ENCODE measurements at places on chromosomes 11 and 22.

DNA sequence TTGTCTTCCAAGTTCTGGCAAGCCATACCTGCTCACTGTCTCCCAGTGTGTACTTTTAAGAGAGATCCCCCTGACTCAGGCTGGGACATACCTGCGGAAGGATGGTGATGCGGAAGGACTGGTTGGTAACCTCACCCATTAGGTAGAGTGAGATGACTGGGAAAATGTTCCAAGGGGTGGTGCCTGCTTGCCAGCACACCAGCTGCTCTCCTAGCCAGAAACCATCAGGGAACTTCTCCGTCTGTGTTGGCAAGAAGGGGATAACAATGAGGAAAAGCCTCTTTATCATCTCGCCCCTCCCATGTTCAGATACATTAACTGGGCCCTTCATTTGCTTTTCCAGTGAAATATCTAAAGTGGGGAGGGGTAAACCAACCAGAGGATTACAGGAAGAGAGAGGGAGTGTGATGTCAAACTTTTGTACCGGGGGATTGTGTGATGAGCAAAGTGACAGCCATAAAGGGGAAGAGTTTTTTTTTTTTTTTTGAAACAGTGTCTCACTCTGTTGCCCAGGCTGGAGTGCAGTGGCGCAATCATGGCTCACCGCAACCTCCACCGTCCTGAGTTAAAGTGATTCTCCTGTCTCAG, at the start of gene BACE1-AS:
Gene BACE1-AS (plus strand): TSS at position 538 of the 588 bp plus-strand sequence.
- no peak for DNase-seq

DNA sequence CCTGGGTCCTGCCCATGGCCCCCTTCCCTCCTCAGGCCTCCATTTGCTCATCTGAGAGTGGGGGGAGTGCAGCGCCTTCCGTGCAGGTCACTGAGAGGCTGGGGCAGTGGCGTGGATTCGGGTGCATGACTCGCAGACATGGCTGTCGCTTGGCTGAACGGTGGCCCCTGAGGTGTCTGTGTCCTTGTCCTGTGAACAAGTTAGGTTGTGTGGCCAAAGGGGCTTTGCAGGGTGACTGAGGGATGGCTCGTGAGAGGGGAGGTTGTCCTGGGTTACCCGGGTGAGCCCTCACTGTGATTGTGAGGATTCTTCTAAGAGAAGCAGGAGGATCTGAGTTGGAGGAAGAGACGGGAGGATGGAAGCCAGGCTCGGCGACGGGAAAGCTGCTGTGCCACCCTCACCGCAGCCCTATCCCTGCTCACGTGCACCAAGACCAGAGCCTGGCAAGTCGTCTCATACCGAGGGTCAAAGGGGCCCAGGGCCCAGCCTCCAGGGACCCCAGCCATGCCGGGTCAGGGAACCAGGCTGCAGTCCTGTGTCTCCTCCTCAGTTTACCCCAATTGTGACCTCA, 79.1 kb downstream of the KCNQ1 start:
- DNase-seq, result no peak

DNA sequence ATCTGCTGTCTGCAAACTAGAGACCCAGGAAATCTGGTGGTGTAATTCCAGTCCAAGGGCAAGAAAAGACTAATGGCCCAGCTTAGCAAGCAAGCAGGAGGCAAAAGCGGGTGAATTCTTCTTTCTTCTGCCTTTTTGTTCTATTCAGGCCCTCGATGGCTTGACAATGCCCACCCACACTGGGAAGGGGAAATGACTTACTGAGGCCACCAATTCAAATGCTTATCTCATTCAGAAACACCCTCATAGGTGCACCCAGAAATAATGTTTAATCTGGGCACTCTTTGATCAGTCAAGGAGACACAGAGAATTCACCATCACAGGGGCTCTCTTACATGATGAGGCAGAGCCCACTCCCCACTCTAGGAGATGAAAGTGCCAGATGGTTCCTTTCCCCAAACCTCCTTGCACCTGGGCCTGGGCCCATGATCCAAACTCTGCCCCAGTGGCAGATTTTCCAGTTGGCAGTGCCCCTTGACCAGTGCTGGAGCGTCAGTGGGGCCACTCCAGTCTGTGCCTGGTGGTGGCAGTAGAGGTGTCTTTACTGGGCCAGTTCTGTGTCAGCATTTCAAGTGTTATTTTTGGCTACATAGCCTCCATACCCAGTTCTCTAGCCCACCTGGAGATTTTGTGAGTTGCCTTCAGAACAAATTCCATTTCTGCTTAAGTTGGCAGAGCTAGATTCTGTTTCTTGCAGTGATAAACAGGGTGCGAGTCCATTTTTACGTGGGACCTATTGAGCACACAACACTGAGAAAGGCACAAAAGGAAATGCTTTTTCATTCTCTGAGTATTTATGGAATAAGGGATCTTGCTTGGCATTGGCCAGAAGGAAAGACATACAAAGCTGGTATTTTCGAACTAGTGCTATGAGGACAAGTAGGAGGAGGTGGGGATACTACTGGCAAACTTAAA, 7.5 kb downstream of the ELMOD1 start:
- no peak for DNase-seq

DNA sequence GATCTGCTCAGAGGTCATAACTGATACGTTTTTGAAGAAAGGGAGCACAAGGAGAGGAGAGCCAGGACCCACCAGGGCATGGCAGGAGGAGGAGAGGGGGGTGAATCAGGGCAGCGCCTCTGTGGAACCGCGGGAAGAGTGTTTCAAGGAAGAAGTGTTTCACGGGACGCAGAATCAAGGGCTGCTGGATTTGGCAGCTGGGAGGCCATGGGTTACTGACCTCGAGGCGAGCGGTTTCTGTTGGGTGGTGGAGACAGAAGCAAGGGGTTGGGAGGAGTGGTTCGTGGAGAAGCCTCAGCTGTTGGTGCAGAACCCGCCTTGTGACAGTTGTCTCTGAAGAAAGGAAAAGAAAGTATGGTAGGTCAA, 13.1 kb downstream of the VPS26B start:
- no peak for DNase-seq

DNA sequence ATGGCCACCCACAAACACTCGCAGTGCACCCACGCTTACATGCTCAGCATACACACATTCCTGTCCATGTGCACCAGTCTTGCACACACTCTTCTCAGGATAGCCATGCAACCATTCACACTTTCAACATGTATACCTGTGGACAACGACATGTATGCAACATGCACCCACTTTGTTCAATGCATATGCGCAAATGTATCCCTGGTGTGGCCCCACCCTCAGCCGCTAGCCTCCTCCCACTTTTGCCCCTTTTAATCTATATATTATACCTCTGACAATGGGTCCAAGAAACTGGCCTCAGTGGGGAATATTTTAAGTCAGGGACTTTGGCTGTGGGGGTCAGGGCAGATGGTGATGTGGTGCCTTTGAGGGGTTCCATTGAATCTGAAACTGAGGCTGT, 963 bp downstream of the INSC start:
- no peak for DNase-seq

DNA sequence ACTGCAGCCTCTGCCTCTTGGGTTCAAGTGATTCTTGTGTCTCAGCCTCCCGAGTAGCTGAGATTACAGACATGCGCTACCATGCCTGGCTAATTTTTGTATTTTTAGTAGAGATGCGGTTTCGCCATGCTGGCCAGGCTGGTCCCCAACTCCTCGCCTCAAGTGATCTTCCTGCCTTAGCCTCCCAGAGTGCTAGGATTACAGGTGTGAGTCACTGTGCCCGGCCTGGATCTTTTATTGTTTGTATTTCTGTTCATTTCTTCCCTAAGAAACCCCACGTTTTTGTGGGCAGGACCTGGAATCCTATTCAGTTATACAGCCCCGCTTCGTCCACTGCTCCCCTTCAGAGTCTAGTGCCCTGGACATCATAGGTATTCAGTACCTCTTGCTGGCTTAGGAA, 28.7 kb downstream of the ZBTB16 start:
- no peak for DNase-seq

DNA sequence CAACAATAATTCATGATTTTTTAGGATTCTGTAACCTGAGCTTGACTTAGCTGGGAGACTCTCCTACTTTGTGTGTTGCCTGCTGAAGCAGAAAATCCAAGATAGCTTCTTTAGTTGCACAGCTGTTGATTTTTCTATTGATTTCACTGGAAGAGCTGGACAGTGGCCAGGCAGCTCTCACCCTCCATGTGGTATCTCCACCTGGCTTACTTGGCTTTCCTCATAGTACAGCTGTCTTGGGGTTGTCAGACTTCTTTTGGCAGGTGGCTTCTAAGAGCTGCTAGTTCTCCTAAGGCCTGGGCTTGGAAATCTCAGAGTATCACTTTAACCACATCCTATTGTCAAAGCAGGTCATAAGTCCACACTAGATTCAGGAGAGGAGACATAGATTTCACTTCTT, 130.8 kb upstream of the SPON1 start:
- DNase-seq, result no peak

DNA sequence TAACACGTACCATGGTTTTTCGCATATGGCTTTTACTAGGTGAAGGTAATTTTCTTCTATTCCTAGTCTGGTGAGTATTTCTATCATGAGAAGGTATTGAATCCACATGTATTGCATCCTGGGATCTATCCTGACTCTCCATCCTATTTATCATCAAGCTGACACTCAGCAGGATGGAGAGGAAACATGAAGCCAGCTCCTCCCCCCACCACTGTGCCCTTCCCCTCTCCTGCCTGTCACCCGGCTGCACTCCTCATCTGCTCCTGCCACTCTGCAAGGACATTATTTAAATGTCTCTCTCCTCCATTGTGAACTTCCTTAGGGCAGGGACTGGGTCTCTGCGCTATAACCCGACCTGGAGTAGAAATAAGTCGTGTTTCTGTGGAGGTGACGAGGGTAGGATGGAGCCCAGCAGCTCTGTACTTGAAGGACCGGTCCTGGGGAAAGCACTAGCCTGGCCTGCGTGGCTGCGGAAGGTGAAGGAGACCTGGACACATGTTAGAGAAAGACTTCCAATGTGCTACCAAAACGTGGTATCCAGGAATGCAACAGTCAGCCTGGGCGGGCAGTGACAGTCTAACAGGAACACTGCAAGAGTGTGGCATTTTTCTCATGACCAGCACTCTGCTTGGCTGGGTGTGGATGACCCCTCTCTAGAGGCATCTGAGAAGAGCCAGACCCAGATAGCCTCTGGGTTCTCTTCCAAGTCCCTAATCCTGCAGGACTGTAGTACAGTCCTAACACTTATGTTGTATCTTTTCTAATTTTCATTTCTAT, 111.2 kb downstream of the MICAL3 start:
- DNase-seq, result no peak

- no peak for DNase-seq
Measured at GRCh38 chr11:84465040-84465439, 1162.1 kb downstream of the DLG2 start.

- no peak for DNase-seq
Measured at GRCh38 chr22:46320166-46320710, 15.3 kb upstream of the TRMU start.

GRCh38 chr11:41201156-41201555, 258.3 kb downstream of the LRRC4C start:
- no peak for DNase-seq

DNA sequence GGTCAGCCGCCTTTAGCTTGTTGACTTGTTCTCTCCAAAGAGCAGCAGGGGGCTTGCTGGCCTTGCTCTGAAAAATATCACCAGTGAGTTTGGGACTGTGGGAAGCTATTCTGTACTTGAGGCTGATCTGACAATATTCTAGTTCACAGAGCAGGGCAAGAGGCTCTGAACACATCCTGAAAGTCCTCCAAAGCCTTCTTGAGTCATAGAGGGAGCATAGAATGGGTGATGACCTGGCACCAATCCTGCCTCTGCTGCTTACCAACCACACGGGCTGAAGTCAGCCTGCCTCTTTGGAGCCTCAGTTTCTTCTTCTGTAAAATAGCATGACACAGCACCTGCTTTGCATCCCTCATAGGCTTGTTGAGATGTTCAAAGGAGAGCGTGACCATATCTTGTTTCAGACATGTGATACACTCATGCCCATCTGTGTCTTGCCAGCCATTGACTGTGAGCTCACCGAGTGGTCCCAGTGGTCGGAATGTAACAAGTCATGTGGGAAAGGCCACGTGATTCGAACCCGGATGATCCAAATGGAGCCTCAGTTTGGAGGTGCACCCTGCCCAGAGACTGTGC, 96.6 kb downstream of the RRAS2 start:
- no peak for DNase-seq

GRCh38 chr11:41536021-41536568, 76.6 kb upstream of the LRRC4C start:
- no peak for DNase-seq

- no peak for DNase-seq
Measured at GRCh38 chr11:115444542-115444941, 59.7 kb downstream of the CADM1 start.

DNA sequence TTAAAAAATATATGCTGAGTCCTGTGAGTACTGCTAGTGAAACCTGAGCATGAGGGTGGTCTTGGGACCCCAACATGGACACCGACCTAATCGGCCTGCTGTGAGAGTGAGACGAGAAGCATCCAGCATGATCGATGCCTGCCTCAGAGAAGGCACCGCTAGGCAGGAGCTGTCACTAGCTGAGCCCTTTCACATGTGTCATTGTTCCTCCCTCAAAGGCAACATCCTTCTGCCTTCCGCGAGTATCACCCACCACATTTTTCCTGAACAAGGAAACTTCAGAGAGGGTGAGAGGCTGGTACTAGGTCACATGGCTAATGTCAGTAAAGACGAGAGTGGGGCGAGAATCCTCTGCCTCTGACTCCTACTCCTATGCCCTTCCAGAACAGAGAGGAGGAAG, 35.6 kb downstream of the AP1B1 start:
- DNase-seq, result no peak

DNA sequence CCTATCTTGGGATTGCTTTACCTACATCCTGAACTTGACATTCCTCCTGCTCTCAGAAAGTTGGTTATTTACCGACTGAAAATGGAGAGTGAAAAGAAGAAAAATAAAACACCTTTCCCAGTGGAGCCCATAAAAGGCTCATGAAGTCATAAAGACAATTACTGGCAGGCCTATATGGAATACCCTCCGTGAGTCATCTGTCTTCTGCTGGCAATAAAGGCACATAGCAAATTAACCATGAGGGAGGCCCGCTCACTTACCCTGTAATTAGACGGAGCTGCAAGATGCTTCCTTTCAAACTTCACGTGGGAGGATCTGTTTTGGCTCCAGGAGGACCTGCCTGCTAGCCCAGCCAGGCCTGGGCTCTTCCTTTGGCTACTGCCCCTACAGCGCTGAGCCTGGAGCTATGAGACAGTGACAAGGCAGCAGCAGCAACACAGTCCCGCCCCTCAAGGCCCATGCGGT, 540.4 kb downstream of the BUD13 start:
- DNase-seq, result no peak

DNA sequence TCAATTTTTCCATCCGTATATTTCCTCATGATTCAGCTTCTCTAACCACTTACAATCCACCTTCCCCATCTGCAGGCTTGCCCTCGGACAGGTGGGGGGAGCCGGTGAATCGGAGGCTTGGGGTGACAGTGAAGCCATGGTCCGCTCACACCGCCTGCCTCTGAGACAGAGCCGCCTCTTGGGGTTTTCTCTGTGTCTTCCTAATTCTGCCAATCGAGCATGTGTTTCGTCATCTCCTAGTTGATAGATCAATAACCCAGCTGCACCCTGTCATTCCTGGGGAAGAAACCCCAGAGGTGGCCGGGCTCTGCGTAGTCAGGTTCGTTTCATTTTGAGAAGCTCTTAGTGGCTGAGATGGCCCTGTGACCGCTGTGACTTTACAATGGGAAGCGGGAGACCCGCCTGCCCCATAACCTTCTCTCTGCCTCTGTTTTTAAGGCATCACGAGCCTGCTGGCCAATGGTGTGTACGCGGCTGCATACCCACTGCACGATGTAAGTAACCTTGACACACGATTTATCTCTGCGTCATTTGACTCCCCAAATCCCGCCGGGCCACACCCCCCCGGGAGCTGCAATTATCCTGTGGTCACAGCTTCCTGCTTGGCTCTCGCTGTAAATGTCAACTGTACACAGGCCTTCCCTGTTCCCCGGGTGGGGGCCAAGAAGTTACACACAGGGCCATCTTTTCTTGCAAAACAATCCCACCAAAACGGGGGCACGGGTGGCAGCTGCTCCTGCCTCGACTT, 33.3 kb downstream of the ANO1 start:
- DNase-seq, result no peak

All from cerebellar nuclear complex (tissue), 1 donor.